ENCODE measurements at places on chromosomes 16 and 17.
A peak's percentile ranks its signal among the peaks of the same experiment; 100 is the strongest.

- no peak for DNase-seq
Observed at GRCh38 chr17:66661411-66662256, 173.3 kb upstream of the CACNG5 start.

DNA sequence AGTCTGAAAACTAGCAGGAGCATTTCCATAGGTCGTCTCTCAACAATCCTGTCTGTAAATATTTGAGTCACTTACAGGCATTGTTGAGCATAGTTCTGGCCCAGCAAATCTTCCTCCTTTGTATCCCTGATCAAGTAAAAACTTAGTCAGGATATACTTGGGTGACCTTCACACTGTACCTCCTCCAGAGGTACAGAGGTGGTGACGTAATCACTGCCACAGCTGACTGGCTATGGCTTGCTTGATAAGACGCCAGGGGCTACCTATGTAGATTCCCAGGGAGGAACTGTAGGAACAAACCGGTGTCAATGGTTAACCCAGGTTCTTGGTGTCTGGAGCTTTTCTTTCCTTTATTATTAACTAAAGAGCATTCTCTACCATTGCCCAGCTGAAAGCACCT lies at the start of gene KCNJ16:
KCNJ16 (plus strand) TSS at position 270 of the 400 bp plus-strand sequence. CDS start 56,863 bp downstream, outside the sequence.
- DNase-seq = no peak

GRCh38 chr16:2912330-2913199 lies 834 bp downstream of the FLYWCH1 start:
- peak; percentile 32 for DNase-seq

DNA sequence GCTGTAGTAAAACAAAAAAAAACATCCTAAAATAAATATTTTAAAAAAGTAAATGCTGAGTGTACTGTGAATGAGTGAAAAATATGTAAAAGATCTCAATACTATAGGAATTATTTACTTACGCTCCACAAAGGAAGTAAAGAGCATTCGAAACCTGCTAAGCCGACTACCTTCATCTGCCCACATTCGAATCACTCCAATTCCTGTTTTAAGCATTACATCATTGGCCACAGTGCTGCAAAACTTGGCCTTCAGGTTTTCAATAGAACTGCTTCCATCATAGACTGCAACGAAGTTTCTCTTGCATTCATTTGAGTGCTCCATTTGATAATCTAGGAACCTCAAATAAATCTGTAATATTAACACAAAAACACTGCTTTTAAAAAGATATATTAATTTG lies 34.4 kb downstream of the NETO2 start:
- DNase-seq = no peak

GRCh38 chr16:11004351-11004750 lies 60.0 kb downstream of the CLEC16A start:
- DNase-seq = no peak

- DNase-seq = no peak
Observed at GRCh38 chr16:84810518-84811273, 9.1 kb upstream of the CRISPLD2 start.

DNA sequence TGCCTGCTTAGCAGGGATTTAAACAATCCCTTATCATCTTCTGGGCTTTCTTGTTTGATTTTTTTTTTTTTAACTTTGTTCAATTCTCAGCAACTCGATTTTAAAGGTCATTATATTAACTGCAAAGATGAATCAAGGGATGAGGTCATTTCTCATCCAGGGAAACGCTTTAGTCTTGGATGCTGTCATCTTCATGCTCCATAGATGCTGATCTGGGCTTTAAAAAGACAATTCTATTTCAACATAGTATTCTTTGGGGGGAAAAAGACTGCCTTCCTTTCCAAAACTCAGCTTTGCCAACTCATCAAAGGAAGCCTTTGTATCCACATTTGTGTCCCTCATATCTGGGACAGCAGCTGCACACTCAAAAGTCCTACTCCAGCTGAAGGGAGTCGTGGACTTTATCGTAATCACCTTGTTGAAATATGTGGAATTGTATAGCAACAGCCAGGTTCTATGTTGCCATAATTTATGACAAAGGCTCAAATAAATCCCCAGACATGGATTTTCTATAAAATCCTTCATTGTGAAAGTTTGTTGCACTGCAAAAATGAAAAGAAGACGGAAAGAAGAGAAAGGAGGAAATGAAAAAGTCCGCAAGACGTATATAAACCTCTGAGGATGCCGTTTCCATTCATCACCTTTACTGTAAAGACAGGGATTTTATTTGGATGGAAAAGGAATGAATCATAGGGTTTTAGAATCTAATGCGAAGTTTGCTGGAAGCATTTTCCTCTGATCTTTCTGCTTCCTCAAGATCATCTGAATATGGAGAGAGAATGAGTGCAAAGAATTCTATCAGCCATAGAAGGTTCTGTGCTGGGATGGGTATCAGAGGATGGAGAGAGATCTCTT lies 48.6 kb upstream of the XYLT1 start:
- no peak for DNase-seq
